Fibroblast of skin of left biceps (primary cell): ENCODE measurements at places on chromosomes 11 and 22.

DNA sequence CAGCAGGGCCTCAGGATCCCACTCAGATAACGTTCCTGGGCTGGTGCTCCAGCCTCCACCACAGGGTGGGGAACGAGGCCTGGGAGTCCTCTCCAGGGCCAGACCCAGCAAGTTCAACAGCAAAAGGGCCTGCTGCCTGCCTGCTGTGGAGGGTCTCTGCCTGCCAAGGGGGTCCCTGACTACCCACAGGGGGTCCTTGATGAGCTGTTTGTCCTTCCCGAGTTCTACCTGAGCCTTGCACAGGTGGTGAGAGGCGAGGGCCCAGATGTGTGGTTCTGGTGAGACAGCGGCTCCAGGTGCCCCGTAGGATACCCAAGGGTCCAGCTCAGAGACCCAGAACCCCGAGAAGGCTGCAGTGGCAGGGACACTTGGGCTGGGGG lies 4.4 kb downstream of the DUSP8 start:
- no peak for DNase-seq

DNA sequence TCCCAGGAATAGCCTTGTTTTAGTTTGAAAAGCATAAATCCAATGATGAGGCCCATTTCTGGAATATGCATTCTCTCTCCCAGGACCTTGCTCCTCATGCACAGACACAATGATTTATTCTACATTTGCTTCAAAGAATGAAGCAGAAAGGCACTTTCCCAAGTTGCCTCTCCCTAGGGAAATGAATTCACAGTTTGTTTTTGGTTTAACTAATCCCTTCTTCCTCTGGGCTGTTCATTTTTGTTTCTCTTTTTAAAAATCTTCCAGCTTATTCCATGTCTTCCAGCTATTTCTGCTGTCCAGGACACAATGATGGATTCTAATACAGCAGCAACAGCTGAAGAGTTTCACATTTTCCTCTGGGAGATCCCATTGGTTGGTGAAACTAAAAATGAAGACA lies 1529.2 kb upstream of the TENM4 start:
- peak; percentile 29 for DNase-seq

- no peak for DNase-seq
These were observed 16.3 kb upstream of the CLMP start for GRCh38 chr11:123211149-123211852.

GRCh38 chr22:24834845-24835570 lies 29.0 kb downstream of the SGSM1 start:
- DNase-seq, result no peak

GRCh38 chr11:1335264-1335810 lies 25.9 kb upstream of the TOLLIP start:
- no peak for DNase-seq

GRCh38 chr11:1751531-1751921 lies 1.1 kb upstream of the IFITM10 start:
- no peak for DNase-seq
